Esophagus squamous epithelium (tissue), 5 donors: ENCODE measurements at places on chromosomes 5 and 9. TPM values are rescaled to one million over a fixed set of nuclear protein-coding genes. Genes with fewer than 3 reads are reported as not detected.

Gene HACD4
- total RNA-seq = 1.1 TPM

- no peak overlapping the region for H3K4me3 ChIP-seq
- H3K36me3 ChIP-seq = no peaks in the 10 kb centered on the region
- DNase-seq = no peak
- no peaks in the 10 kb centered on the region for H3K27me3 ChIP-seq
- H3K27ac ChIP-seq = no peak overlapping the region
- H3K4me1 ChIP-seq = peaks cover 2% of the 10 kb centered on the region
These were observed 420.5 kb upstream of the CD180 start for GRCh38 chr5:67617051-67617450.

GRCh38 chr9:133691626-133692363 lies 46.4 kb downstream of the SARDH start:
- no peak overlapping the region for H3K4me3 ChIP-seq
- DNase-seq = no peak
- H3K27ac ChIP-seq = no peak overlapping the region
- H3K27me3 ChIP-seq = no peaks in the 10 kb centered on the region
- no peaks in the 10 kb centered on the region for H3K36me3 ChIP-seq
- H3K4me1 ChIP-seq = no peaks in the 10 kb centered on the region

DNA sequence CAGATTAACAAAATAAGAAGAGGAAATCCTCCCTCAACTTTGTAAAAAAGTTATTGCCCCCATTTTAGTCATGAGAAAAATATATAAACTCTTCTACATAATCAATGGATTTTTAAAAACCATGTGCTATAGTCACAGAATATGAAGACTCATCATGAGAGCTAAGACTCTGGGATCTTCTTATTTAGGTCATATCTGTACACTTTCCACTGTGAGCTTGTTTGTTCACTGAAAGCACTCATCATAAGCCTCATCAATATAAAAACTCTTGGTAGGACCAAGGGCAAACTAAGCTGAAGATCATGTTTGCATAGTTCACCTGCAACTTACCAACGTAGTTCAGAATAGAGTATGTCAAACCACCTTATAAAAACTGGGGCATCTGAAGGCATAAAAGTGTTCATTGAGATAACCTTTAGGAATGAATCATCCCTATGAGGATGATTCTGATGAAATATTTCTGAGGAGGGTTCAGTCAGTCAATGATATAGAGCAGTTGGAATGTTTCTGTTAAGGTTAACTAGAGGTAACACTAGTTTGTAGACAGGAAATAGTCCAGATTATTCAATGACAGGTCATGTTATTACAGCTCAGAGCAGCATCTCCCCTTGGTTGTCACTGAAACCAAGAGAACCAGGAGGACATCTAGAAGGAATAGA lies 289.9 kb upstream of the SMC2 start:
- no peaks in the 10 kb centered on the region for H3K27me3 ChIP-seq
- no peak overlapping the region for H3K4me3 ChIP-seq
- no peaks in the 10 kb centered on the region for H3K36me3 ChIP-seq
- DNase-seq = no peak
- H3K4me1 ChIP-seq = no peaks in the 10 kb centered on the region

Gene PCDHGA7
- 3.1 TPM for total RNA-seq

DNA sequence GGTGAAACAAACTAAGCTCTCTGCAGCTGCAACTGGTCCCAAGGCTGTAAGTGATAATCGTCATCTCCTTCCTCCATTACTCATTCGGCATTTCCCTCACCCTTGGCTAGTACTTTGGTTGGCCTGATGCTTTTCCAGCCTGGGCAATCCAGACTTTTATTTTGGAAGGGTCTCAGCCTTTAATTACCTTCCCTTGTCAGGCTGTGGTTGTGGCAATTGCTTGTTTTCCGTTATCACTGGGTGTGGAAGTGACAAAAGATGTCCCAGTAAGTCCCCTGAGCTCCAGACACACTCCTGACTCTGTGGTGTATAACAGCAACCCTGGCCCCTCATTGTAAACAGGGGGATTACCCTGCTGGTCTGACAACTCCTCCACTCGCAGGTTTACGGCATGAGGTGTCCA lies 6.3 kb upstream of the FAF2 start:
- H3K4me3 ChIP-seq = no peak overlapping the region
- H3K27me3 ChIP-seq = no peaks in the 10 kb centered on the region
- H3K27ac ChIP-seq = no peak overlapping the region
- no peak for DNase-seq
- peaks cover 6% of the 10 kb centered on the region for H3K4me1 ChIP-seq
- no peaks in the 10 kb centered on the region for H3K36me3 ChIP-seq

DNA sequence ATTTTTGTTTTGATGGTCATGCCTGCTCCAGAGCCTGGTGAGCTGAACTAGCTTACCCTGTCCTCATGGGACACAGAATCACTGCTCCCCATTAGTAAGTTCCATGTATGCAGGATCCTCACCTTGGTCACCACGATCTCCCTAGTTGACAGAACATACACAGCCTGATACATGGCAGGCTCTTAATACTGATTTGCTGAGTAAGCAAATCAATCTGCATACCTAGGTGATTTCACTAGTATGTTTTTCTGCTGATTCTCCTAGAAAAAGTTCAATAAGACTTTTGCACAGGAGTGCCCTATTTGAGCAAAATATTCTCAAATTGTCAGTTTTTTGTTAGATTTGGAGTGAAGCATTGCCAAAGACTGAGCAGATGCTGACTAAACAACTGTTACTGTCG lies 113.7 kb downstream of the ACER2 start:
- no peak overlapping the region for H3K4me3 ChIP-seq
- H3K4me1 ChIP-seq = no peaks in the 10 kb centered on the region
- no peak overlapping the region for H3K27ac ChIP-seq

GRCh38 chr9:125524583-125525355 lies 182.2 kb downstream of the MAPKAP1 start:
- H3K27me3 ChIP-seq = no peaks in the 10 kb centered on the region
- no peak overlapping the region for H3K4me3 ChIP-seq
- peaks cover 55% of the 10 kb centered on the region for H3K4me1 ChIP-seq

- DNase-seq = no peak
- H3K27me3 ChIP-seq = no peaks in the 10 kb centered on the region
- H3K4me1 ChIP-seq = no peaks in the 10 kb centered on the region
- H3K4me3 ChIP-seq = no peak overlapping the region
- no peak overlapping the region for H3K27ac ChIP-seq
These were observed 274.6 kb downstream of the ANXA1 start for GRCh38 chr9:73426269-73426668.
